ENCODE measurements at places on chromosomes 4 and X.

- DNase-seq: no peak
Measured at GRCh38 chr4:71237641-71238040, 101.2 kb upstream of the SLC4A4 start.

GRCh38 chr4:81214144-81214880 lies 710 bp downstream of the PRKG2 start:
- no peak for DNase-seq

GRCh38 chrX:53440101-53440500 lies 5.9 kb upstream of the HSD17B10 start:
- DNase-seq: no peak

DNA sequence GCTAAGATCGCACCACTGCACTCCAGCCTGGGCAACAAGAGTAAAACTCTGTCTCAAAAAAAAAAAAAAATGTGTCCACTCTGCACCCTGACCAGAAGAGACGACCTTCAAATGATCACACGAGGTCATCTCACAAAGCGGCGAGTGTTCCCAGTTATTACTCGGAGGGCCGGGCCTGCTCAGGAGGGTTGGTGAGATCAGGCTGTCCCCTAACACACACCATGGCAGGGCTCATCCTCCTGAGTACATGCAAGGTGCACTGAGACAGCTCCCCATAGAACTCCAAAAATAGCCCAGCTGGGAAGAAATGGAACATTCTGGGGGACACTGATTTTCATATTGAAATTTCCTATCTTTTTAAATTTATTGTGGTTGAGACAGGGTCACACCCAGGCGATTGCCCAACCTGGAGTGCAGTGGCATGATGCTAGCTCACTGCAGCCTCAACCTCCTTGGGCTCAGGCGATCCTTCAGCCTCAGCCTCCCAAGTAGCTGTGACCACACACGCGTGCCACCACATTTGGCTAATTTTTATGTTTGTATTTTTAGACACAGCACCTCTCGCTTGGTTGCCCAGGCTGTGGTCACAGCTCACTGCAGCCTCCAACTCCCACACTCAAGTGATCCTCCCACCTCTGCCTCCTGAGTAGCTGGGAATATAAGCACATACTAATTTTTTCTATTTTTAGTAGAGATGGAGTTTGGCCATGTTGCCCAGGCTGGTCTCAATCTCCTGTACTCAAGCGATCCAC lies 51.5 kb downstream of the DHRSX start:
- DNase-seq: no peak

GRCh38 chr4:128461291-128462102 lies 173.9 kb upstream of the PGRMC2 start:
- no peak for DNase-seq

DNA sequence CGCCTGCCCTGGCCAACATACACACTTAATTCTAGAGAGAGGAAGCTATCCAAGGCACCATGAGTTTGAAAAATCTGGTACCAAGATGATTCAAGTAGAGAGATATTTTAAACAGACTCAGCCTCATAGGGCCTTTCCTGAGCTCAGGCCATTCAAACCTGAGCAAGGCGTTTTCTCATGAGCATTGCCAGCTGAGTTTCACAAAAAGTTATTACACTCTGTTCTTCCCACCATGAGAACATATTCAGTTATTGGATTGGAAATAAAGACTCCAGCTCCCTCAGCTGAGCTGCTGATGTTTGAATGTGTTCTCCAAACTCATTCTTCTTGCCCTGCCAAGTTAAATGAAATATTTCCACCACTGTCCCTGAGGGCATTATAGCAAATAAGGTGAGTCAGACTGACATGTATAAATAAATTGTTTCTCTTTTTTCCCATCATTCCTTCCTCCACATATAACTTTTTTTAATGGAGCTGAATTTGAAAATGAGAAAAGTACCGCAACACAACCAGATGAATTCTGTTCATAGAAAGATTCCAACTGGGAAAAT lies 429.6 kb downstream of the RAB28 start:
- no peak for DNase-seq

DNA sequence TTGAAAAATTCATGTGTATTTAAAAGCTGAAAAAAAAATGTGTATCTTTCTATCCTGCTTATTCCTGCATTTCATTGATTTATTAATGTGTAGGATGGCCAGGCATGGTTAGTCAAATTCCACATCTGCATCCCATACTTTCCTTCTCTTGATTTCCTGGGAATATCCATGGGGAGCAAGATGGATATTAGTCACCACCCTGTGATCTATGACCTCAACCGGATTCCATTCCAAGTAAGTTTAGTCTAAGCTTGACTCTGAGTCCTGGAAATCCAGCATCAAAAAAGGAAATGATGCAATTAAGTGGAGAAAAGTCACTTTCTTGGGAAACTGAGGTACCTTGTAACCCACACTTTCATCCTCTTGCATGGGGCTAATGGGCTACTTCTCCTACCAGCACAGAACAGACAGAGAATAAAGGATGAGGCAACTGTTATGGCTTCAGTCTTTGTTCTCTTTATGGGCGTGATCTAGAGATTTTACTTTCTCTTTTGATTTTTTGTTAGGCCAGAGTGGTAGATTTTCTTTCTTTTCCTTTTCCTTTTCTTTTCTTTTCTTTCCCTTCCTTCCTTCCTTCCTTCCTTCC lies 17.1 kb upstream of the BEX4 start:
- no peak for DNase-seq

DNA sequence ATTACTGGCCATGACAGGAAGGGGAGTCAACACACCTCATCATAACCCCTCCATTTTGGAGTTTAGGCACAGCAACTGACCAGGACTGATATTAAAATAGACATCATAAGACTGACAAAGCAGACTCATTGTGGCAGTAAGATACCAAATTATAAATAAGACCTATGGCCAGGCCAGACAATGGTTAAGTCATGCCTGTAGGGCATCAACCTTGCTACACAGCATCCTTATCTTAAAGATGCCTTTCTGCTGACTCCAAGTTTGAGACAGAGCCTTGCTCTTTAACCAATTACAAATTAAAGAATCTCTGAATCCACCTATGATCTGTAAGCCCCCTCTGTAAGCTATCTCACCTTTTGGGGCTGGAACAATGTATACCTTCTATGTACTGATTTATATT lies 65.5 kb downstream of the VCX2 start:
- DNase-seq: no peak

GRCh38 chrX:31266203-31267076 lies 194.6 kb upstream of the FTHL17 start:
- peak; percentile 53 for DNase-seq

GRCh38 chrX:14963447-14964236 lies 90.4 kb downstream of the MOSPD2 start:
- no peak for DNase-seq

- DNase-seq: no peak
Measured at GRCh38 chr4:6068986-6069385, 50.8 kb upstream of the C4orf50 start.

GRCh38 chr4:151801547-151802516 lies 41.0 kb upstream of the GATB start:
- peak; percentile 30 for DNase-seq

DNA sequence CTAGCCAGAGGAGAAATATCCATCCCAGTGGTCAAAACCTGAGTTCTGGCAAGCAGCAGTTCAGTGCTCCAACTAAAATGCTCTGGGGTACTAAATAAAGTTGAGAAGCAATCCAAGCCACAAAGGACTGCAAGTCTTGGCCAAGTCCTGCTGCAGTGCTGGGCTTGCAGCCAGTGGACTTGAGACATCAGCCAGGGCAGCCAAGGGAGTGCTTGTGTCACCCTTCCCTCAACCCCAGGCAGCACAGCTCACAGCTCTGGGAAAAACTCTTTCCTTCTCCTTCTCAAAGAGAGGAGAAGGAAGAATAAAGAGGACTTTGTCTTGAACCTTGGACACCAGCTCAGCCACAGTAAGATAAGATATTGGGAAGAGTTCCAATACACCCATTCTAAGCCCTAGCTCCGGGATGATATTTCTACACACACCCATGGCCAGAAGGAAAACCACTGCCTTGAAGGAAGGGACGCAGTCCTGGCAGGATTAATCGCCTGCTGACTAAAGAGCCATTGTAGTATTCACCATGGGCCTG lies 99.8 kb downstream of the PTCHD1 start:
- no peak for DNase-seq
